Fibroblast of skin of scalp (primary cell): ENCODE measurements at places on chromosomes 2 and 18.

GRCh38 chr2:142065700-142066099, 65.1 kb downstream of the LRP1B start:
- DNase-seq = no peak

DNA sequence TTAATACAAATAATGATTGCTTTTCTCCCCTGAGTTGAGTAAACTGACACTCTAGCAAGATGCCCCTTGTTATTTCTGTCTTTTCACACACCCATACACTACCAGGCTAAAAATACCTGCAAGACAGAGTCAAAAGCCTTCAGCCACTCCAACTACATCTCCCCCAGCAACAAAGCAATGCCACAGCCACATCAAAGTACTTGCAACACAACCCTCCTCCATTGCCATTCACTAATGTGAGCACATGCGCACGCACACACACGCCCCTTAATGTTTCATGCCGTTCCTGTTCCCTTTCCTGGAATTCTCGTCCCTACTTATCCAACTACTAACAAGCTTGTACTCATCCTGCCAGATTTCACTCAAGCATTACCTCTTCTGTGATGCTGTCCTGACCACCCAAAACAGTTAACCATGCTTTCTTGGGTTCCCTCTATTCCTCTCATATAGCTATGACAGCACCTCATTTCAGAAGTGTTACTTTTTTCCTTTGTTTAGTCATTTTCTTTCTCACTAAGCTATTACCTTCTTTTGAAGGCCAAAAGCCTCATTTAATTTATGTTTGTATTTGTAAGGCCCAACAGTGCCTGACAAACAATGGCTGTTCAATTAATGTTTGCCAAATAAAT, 29.6 kb downstream of the SLC25A12 start:
- no peak for DNase-seq

GRCh38 chr2:238314576-238314975, 5.7 kb upstream of the TRAF3IP1 start:
- DNase-seq = no peak

- DNase-seq = no peak
Observed at GRCh38 chr2:129862668-129863067, 116.8 kb upstream of the RAB6C start.

GRCh38 chr2:48638261-48638660, 20.6 kb downstream of the GTF2A1L start:
- DNase-seq = no peak

DNA sequence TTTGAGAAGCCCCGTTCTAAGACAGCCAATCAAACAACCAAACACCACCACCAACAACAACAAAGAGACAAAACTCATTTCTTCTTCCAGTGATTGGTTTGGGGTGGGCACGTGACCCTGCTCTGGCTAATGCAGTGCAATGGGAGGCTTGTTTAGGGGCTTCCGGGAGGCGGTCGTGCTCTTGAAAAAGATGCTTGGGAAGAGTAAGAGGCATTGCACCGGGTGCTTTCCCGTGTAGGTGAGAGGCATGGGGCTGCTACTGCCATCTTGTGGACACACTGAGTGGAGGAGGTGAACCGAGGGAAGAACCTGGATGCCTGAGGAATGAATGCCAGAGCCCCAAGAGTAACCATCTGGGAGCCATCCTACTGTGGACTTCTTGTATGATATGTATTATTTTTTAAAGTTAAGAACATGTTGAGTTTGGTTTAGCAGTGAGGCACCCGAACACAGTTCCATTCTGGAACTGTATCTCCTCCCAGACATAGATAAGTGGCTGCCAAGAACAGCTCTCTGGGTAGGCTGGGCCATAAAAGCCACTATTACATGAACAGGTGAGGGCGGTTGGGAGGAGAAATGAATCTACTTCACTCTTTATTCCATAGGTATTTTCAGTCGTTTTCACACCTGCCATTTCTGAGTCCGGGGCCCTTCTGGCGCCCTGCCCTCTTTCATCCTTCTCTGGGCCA, 19.1 kb upstream of the ARHGAP25 start:
- DNase-seq = peak; percentile 39

GRCh38 chr2:180367815-180368214, 360.7 kb upstream of the CWC22 start:
- no peak for DNase-seq

GRCh38 chr18:76419811-76420210, 75.2 kb downstream of the ZNF516 start:
- DNase-seq = no peak

- peak; percentile 42 for DNase-seq
Observed at GRCh38 chr2:204365811-204366210, 179.5 kb upstream of the PARD3B start.

DNA sequence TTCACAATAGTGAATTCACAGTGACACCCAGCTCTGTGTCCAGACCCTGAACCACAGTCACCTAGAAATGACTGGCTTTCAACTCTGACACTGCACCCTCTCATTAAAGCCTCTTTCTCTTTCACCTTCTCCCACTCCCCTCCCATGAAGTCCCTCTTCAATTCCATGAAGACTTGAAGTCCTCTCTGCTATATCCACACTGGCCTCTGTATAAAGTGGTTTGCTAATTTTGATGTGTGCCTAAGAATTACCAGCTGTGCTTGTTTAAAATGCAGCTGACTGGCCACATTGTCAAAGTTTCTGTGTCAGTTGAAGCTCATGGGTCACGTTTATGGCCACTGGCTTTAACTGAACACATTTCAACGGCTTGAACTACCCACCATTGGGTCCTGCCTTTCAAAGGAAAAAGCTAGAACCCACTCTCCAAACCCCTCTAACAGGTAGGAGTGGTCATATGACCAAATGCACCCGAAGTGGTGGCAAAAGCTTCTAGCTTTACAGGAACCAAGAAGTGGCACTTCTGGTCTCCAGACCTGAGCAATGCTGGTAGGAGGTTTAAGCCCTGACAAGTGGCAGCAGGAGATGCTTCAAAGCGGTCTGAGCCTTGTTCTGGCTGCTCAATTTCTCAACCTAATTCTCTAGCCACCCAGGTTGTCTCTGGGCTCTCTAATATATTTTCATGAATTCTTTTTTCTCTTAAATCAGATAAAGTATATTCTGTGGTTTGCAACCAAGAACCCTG, 34.2 kb downstream of the B4GALT6 start:
- DNase-seq = no peak

DNA sequence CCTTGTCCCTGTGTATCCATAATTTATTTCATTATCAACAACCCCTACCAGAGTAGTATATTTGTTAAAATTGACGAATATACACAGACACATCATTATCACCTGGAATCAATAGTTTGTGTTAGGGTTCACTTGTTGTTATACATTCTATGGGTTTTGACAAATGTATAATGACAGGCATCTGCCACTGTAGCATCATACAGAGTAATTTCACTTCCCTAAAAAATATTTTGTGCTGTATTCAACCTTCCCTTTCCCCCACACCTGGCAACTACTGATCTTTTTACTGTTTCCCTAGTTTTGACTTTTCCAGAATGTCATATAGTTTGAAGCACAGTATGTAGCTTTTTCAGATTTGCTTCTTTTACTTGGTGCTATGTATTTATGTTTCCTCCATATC, 132.0 kb downstream of the ZNF804A start:
- no peak for DNase-seq

DNA sequence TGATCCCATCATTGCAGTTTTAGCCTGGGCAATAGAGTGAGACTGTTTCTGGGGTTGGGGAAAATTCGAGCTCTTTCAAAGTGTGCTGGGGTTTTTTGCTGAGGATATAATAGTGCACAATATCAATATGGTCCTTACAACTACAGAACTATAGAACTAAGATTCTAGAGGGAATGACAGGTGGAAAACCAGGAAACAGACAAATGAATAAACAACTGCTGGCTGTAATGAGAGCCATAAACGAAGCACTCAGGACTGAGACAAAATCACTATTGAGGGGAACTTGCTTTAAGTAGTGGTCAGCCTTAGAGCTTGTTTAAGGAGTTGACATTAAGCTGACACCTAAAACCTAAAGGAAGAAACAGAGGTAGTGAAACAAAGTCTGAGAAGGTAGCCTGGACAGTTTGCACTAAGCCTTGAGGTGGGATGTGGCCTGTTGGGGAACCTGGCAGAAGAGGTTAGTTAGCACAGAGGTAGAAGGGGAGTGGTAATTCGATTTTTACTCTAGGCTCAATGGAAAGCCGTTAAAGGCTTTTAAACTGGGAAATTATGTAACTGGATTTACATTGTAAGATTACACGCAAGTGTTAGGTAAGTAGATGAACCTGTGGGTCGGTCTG, 33.8 kb downstream of the LCLAT1 start:
- DNase-seq = no peak

GRCh38 chr2:122535960-122536505, 780.6 kb downstream of the TSN start:
- DNase-seq = no peak

DNA sequence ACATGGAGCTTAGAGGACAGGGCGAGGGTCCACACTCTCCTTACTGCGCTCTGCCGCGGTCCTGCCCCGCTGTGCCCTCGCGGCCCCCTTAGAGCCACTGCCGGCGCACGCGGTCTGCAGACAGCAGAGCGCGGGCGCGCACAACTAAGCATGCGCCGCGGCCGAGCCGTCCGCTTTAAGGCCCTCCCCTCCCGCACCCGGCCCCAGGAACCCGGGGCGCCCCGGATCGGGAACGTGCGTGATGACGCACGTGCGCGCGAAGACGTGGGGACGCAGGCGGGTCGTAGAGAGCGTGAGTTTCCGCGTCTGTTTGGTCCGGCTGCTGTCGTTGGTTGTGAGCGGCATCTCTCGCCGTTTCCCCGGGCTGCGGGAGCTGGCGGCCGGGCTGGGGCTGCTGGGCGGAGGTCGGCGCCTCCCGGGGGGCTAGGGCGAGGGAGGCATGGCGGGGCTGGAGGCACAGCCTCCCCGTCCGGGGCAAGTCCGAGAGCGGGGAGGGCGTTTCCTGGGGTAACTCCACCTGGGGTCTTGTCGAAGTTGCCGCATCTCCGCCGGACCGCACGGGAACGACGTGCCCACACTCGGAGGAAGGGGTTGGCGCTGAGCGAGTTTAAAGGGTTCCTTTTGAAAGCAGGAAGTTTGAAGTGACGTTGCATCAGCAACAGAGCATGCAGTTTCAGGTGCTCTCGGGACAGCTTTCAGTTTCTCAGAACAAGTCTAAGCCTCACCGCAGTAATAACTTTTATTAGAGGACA, at the start of gene RHBDD1:
Gene RHBDD1 (plus strand): TSS at position 259 of the 752 bp plus-strand sequence. CDS start 28,640 bp downstream, outside the sequence.
- peak; percentile 97 for DNase-seq

- no peak for DNase-seq
Observed at GRCh38 chr2:13040043-13040442, 323.3 kb downstream of the TRIB2 start.

GRCh38 chr18:1585881-1586488, 681.3 kb downstream of the ADCYAP1 start:
- peak; percentile 20 for DNase-seq

DNA sequence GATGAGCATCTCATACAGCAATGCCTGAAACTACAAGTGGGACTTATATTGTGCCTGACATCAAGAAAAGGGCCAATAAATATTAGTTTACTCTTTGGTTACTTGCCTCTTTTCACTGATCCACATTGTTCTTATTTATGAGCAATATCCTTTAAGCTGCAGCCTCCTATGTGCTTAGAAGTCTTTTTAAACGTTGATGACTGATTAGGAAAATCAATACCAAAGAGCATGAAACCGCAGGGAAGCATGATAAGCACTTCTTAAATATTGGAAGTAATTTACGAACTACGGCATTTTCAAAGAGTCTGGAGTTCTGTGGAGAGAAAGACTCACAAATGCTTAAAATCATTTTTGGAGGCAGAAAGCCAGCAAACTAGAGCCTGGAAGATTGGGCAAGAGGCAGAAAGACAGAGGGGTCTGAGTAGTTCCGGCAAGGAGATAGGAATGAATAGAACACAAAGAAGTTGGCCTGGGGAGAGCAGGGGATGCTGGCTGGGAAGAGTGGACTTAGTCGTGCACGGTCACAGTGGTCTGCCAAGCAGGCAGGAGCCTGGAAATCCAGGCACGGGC, 122.6 kb upstream of the NOSTRIN start:
- no peak for DNase-seq

- no peak for DNase-seq
Observed at GRCh38 chr2:222433332-222434173, 9.2 kb downstream of the SGPP2 start.

DNA sequence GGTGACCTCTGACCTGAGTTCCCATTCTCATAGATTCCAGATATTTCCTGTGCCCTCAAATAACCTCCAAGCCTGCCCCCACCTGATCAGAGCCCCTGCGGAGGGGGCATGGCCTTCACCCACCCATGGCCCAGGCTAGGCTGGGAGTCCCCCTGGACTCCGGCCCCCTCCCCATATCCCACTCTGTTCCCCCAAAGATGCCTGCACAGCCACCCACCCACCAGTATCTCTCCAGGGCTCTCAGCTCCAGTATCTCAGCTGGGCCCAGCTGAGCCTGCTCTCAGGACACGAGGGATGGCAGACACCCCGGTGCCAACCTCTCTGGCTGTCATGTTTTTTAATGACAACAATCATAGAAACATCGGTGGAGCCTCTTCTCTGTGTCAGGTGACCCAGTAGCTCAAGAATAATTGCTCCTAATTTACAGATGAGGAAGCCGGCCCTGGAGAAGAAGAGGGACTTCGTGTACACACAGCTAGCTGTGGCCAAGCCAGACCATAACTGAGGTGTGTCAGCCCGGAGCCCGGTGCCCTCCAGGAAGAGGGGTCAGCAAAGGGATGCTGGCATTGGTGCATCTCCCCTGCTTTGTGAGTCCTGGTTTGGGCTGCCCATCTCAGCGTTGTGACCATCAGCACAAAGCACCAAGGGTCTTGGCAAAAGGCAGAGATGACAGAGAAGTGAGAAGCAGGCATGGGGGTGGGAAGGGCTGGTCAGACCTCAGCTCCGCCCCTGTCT, 84.4 kb downstream of the SDC1 start:
- DNase-seq = no peak

DNA sequence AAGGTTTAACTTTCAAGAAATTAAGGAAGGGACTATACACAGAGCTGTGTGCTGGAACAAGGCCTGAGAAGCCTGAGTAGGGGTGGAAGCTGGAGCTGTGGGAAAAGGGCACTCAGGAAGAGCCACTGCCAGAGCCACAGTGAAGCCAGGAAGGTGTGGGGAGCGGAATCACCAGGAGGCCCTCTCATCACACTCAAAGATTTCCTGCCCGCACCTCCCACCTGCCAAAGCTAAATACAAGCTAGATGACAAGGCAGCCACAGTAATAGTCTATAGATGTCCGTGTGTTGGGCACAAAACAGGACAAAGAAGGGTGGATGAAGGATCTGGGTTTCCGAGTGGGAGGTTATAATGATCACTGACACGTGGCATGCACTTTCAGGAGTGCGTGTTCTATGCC, 126.0 kb downstream of the ZNF532 start:
- no peak for DNase-seq

GRCh38 chr2:238039985-238040384, 20.8 kb upstream of the SCLY start:
- DNase-seq = no peak

GRCh38 chr18:58766164-58766563, 94.9 kb downstream of the MALT1 start:
- DNase-seq = no peak

DNA sequence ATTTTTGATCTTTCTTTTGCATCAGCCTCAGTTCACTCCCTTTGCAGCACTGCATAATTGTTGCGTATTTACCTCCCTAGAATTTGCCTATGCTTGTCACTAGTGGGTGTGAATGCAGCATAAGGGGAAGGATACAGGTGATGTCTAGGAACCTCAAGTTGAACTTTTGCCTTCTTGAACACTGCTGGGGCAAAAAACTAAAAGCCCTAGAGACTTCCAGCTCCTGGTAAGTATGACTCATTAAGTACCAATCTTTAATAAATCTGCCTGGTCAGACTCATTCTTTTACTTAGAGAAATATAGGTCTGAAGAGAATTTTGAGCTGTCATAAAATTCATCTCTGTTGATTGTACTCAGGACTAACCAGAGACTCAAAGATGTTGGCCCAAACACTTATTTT, 547.3 kb upstream of the FANCL start:
- peak; percentile 17 for DNase-seq
